ENCODE measurements at places on chromosomes 3 and 15.

GRCh38 chr3:183411216-183411922 is 17.1 kb downstream of the MCF2L2 start:
- H3K27me3 ChIP-seq = no peaks in the 10 kb centered on the region
- H3K4me1 ChIP-seq = peaks cover 31% of the 10 kb centered on the region
- no peaks in the 10 kb centered on the region for H3K36me3 ChIP-seq
- H3K4me3 ChIP-seq = no peak overlapping the region
- no peak for DNase-seq

DNA sequence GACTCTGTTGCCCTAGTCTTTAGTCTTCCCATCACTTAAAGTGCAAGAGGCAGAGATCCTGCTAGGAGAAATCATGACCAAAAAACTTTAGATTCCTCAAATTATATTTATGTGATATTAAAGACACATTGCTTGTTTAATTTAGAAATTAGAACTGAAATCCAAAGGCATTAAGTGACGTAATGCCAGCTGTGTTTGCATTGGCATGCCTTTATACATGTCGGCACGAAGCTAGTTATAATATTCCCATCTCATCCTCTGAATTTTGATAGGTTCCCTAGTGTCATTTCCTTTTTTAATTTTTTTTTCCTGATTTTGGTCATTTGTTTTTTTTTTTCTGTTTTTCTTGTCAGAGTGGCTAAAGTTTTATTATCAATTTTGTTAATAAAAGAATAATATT is 203.5 kb upstream of the ZBTB20 start:
- H3K36me3 ChIP-seq = no peaks in the 10 kb centered on the region
- H3K4me1 ChIP-seq = no peaks in the 10 kb centered on the region
- no peak overlapping the region for H3K27ac ChIP-seq
- no peak overlapping the region for H3K4me3 ChIP-seq
- H3K27me3 ChIP-seq = no peaks in the 10 kb centered on the region

- H3K27ac ChIP-seq = peak overlapping the region; percentile 95
- peaks cover 22% of the 10 kb centered on the region for H3K36me3 ChIP-seq
- H3K4me3 ChIP-seq = peak overlapping the region; percentile 83
- no peaks in the 10 kb centered on the region for H3K27me3 ChIP-seq
- H3K4me1 ChIP-seq = peaks cover 37% of the 10 kb centered on the region
Measured at GRCh38 chr3:50324351-50325112, 2.0 kb upstream of the HYAL2 start.

DNA sequence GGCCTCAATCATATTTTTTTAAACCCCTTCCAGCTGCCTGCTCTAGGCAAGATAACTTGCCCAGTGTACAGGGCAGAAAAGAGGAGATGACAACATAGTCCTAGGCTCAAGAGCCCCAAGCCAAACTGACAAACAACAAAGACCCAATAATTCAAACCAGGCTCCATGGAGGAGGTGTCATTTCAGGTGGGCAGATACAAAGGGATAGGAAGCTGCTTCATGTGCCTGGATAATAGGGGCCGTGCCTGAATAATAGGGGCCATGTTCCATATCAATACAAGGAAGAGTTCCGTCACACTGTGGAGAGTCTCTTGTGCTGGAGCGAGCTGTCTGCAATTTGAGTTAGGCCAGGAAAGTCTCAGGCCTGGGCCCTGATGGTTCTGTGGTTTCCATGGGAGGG is 35.4 kb upstream of the TRIM71 start:
- no peak overlapping the region for H3K27ac ChIP-seq
- no peak for DNase-seq
- no peaks in the 10 kb centered on the region for H3K4me1 ChIP-seq

DNA sequence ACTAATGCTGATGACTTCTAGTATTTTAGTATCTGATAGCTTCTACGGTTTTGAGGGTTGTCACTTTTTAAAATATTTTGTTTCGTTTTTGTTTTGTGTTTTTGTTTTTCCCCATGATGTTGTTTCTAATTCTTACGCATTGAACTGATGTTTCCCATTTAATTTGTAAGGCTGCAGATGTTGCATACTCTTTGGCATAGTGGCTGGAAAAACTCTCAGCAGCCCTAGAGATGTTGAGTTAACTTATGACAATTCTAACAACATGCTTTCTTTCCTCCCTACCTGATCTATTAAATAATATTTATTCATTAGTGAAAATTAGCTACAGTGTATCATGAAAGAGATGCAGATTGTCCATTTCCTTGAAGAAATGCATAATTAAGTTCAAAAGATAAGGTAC is 559.3 kb upstream of the GRM7 start:
- H3K27me3 ChIP-seq = no peaks in the 10 kb centered on the region
- H3K36me3 ChIP-seq = no peaks in the 10 kb centered on the region
- no peak overlapping the region for H3K27ac ChIP-seq
- no peaks in the 10 kb centered on the region for H3K4me1 ChIP-seq
- no peak overlapping the region for H3K4me3 ChIP-seq

GRCh38 chr3:49636883-49637609 is 37.1 kb upstream of the APEH start:
- H3K27me3 ChIP-seq = no peaks in the 10 kb centered on the region
- no peaks in the 10 kb centered on the region for H3K4me1 ChIP-seq
- H3K4me3 ChIP-seq = no peak overlapping the region
- no peaks in the 10 kb centered on the region for H3K36me3 ChIP-seq
- H3K27ac ChIP-seq = no peak overlapping the region
- DNase-seq = no peak

DNA sequence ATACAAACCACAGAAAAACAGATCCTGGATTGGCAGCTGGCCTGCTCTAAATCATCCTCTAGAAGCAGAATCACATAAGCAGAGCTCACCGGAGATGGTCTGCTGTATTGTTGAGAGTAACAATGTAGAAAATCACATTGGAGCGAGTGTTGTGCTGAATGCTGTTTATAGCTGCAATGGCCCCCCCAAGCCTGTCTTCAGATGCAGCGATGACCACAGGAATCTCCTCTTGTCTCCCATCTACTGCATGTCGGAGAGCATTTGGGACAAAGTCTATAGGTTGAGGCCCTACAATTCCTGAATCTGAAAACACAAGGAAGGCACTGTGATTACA is 8.0 kb downstream of the GLT8D1 start:
- no peaks in the 10 kb centered on the region for H3K27me3 ChIP-seq
- H3K4me3 ChIP-seq = no peak overlapping the region
- H3K4me1 ChIP-seq = peaks cover 10% of the 10 kb centered on the region
- H3K27ac ChIP-seq = peak overlapping the region; percentile 5

- DNase-seq = no peak
- no peaks in the 10 kb centered on the region for H3K27me3 ChIP-seq
- H3K36me3 ChIP-seq = peaks cover 5% of the 10 kb centered on the region
- peaks cover 38% of the 10 kb centered on the region for H3K4me1 ChIP-seq
- no peak overlapping the region for H3K27ac ChIP-seq
- H3K4me3 ChIP-seq = no peak overlapping the region
Measured at GRCh38 chr15:40550341-40551037, 14.4 kb downstream of the CCDC32 start.

GRCh38 chr15:64847016-64847415 is 5.3 kb downstream of the PLEKHO2 start:
- H3K36me3 ChIP-seq = no peaks in the 10 kb centered on the region
- H3K27me3 ChIP-seq = no peaks in the 10 kb centered on the region
- H3K4me3 ChIP-seq = peak overlapping the region; percentile 99
- peak overlapping the region; percentile 98 for H3K27ac ChIP-seq
- peaks cover 97% of the 10 kb centered on the region for H3K4me1 ChIP-seq
- DNase-seq = no peak

DNA sequence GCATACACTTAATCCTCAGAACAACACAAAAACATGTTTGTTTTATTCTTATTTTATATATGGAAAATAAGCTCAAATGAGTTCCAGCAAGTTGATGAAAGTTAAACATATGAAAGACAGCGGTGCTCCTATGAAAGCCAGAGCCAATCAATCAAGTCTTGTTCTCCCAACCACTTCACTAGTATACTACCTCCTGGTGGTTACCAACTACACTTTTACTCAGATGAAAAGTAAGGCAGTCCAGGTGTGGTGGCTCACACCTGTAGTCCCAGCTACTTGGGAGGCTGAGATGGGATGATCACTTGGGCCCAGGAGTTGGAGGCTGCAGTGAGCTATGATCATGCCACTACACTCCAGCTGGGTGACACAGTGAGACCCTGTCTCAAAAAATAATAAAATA is 66.0 kb downstream of the MAGI1 start:
- no peak for DNase-seq
- no peak overlapping the region for H3K27ac ChIP-seq
- H3K27me3 ChIP-seq = no peaks in the 10 kb centered on the region

DNA sequence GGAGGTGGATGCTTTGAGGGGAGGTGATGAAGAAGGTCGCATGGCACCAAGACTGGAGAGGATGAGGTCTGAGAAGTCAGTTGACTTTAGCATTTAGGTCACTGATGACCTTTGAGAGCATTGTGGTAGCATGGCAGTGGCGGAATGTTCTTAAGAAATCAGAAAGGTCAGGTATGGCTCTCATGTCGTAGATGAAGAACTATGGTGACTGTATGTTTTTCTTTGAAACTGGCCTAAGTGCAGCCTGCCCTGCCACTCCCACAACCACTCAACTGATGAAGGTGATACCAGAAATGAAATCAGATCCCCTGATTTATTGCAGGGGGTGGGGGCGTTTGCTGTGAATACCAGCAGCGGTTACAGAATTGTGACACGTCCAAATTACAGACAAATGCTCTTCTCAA is 102.6 kb downstream of the ITPR1 start:
- no peak for DNase-seq
- no peaks in the 10 kb centered on the region for H3K36me3 ChIP-seq
- no peaks in the 10 kb centered on the region for H3K4me1 ChIP-seq
- no peak overlapping the region for H3K4me3 ChIP-seq
- no peak overlapping the region for H3K27ac ChIP-seq
- no peaks in the 10 kb centered on the region for H3K27me3 ChIP-seq

DNA sequence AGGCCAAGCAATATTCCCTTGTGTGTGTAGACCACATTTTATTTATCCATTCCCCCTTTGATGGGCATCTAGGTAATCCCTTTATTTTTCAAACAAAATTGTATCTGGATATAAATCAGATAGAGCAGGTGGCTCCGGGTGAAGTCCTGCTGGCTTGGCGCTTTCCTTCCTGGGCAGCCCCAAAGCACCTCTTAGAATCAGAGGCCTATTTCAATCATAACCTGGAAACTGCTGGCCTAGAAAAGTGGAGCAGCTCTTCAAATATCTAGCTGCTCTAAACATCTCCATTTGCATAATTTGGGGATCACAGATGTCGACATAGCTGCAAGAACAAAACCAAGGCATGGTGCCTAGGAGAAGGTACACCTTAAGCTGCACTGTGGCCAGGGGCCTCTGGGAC is 40.2 kb downstream of the RASGRF1 start:
- no peaks in the 10 kb centered on the region for H3K27me3 ChIP-seq
- H3K4me1 ChIP-seq = no peaks in the 10 kb centered on the region
- H3K4me3 ChIP-seq = no peak overlapping the region
- H3K36me3 ChIP-seq = no peaks in the 10 kb centered on the region
- no peak overlapping the region for H3K27ac ChIP-seq

- no peak overlapping the region for H3K27ac ChIP-seq
- no peak overlapping the region for H3K4me3 ChIP-seq
- H3K36me3 ChIP-seq = no peaks in the 10 kb centered on the region
- no peaks in the 10 kb centered on the region for H3K27me3 ChIP-seq
Measured at GRCh38 chr3:188062216-188062615, 91.7 kb upstream of the LPP start.

DNA sequence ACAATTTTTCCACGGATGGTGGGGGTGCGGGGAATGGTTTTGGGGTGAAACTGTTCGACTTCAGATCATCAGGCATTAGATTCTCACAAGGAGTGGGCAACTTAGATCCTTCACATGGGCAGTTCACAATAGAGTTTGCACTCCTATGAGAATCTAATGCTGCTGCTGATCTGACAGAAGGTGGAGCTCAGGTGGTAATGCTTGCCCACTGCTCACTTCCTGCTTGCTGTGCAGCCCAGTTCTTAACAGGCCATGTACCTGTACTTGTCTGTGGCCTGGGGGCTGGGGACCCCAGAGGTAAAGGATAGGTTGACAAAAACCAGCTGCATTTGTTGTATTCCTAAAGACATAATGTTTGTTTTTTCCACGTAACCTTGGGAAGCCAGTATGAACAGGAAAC is 16.0 kb downstream of the DZIP3 start:
- no peak for DNase-seq
- no peak overlapping the region for H3K27ac ChIP-seq
- H3K4me1 ChIP-seq = peaks cover 30% of the 10 kb centered on the region
- no peaks in the 10 kb centered on the region for H3K27me3 ChIP-seq

DNA sequence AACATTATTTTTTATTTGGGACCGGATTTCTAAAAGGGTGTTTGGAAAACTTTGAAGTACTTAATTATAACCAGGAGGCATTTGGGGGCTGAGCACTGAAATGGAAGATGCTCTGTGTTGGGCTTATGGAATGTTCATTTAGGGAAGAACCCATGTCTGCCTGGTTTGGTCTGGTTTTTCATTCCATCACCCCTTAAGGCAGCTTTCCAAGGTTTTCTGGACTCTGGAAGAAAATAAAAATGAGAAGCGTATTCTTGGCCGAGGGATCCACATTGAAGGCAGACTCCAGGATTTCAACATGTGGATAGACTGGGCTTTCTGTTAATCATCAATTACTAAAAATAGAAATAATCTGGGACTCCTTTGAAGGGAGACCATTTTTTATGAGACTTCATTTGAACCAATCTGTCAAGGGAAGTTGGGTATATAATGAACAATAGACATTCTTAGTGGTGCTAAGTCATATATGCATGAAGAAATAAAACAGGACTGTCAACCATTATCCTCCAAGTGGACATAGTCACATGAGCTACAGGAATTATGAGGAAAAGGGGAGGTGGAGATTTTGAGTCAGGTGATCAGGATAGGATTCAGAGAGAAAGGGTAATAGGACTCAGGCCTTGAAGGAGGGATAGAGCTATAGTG is 270.5 kb upstream of the ADAMTS9 start:
- no peaks in the 10 kb centered on the region for H3K27me3 ChIP-seq
- H3K4me1 ChIP-seq = peaks cover 5% of the 10 kb centered on the region
- no peaks in the 10 kb centered on the region for H3K36me3 ChIP-seq
- DNase-seq = no peak

DNA sequence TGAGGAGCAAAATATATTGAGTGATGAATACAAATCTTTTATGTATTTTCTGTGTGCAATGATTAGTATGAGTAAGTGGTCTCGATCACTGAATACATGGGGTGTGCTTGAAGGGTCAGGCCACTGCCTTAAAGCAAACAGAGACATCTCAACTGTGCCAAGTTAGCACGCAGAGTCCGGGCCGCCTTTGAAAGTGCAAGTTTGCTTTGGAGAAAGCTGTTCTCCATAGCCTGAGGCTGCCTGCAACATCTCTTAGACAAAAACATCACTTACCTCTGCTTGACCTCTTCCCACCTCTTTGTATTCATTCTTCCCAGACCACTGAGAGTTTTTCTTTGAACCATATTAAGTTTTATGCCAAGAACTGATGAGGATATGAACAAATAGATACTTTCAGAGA is 267.0 kb downstream of the ZBTB20 start:
- no peak overlapping the region for H3K4me3 ChIP-seq
- no peak overlapping the region for H3K27ac ChIP-seq
- H3K36me3 ChIP-seq = no peaks in the 10 kb centered on the region
- no peak for DNase-seq
- peaks cover 19% of the 10 kb centered on the region for H3K4me1 ChIP-seq
- no peaks in the 10 kb centered on the region for H3K27me3 ChIP-seq

GRCh38 chr15:74545776-74546656 is 5.0 kb downstream of the ARID3B start:
- peaks cover 74% of the 10 kb centered on the region for H3K4me1 ChIP-seq
- H3K27me3 ChIP-seq = no peaks in the 10 kb centered on the region
- peak; percentile 93 for DNase-seq
- H3K36me3 ChIP-seq = peaks cover 51% of the 10 kb centered on the region
- H3K4me3 ChIP-seq = no peak overlapping the region
- H3K27ac ChIP-seq = peak overlapping the region; percentile 59

GRCh38 chr3:50170689-50171088 is 15.6 kb downstream of the SEMA3F start:
- H3K27me3 ChIP-seq = no peaks in the 10 kb centered on the region
- H3K27ac ChIP-seq = peak overlapping the region; percentile 51
- H3K4me3 ChIP-seq = no peak overlapping the region
- H3K4me1 ChIP-seq = peaks cover 100% of the 10 kb centered on the region
- peaks cover 3% of the 10 kb centered on the region for H3K36me3 ChIP-seq
- DNase-seq = peak; percentile 87
